ENCODE measurements at places on chromosomes 2 and 18.

- DNase-seq = no peak
Observed at GRCh38 chr2:105737980-105738657, 6.6 kb upstream of the NCK2 start.

DNA sequence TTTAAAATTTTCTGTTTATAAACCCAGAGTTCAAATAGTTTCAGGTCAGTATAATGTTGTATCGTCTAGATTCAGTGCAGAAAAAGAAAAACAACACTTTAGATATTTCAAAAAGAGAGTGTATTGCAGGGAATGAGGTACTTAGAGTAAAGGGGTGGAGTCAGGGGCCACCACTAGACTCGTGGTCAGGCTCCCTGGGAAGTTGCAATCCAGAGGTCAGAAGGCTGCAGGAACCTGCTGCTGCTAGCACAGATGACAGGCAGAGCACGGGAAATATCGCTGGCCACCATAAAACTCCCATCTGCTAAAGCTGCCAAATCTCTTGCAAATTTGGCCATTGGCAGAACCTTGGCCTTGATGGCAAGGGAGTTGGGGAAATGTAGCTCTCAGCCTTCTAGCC, 64.6 kb downstream of the THNSL2 start:
- no peak for DNase-seq

DNA sequence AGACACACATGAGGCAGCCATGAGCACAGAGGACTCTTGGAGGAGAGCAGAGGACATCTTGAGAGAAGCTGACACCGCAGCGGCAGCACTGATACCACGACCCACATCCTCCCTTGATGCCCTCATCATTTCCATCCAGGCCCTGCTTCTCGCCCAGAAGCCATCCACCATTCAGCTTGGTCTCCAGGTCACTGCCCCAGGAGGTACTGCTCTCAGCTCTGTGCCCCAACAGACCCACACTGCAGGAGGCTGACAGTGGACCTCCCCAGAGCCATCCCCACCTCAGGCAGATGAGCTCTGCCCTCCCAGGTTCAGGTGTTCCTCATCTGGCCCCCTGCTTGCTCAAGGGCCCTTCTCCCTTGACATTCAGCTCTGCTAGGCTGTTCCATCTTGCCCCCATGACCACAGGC, 74.9 kb downstream of the ACKR3 start:
- DNase-seq = no peak

DNA sequence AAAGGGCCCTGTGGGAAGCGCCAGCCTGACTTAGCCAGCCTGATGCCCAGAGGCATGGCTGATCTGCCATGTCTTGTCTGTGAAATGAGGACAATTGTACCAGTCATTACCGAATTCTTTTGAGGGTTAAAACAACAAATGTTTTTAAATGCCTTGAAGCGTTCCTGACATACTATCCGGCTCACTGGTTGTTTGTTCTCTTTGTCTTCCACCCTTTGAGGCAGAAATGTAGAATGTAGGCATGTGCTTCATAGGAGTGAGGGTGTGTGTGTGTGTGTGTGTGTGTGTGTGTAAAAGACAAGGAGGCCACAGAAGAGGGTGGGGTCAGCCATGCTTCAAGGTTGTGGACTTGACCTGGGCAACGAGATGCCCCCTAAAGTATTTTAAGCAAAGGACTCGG, 35.5 kb downstream of the TGFBRAP1 start:
- no peak for DNase-seq

GRCh38 chr2:16462958-16463357, 202.7 kb downstream of the CYRIA start:
- no peak for DNase-seq

DNA sequence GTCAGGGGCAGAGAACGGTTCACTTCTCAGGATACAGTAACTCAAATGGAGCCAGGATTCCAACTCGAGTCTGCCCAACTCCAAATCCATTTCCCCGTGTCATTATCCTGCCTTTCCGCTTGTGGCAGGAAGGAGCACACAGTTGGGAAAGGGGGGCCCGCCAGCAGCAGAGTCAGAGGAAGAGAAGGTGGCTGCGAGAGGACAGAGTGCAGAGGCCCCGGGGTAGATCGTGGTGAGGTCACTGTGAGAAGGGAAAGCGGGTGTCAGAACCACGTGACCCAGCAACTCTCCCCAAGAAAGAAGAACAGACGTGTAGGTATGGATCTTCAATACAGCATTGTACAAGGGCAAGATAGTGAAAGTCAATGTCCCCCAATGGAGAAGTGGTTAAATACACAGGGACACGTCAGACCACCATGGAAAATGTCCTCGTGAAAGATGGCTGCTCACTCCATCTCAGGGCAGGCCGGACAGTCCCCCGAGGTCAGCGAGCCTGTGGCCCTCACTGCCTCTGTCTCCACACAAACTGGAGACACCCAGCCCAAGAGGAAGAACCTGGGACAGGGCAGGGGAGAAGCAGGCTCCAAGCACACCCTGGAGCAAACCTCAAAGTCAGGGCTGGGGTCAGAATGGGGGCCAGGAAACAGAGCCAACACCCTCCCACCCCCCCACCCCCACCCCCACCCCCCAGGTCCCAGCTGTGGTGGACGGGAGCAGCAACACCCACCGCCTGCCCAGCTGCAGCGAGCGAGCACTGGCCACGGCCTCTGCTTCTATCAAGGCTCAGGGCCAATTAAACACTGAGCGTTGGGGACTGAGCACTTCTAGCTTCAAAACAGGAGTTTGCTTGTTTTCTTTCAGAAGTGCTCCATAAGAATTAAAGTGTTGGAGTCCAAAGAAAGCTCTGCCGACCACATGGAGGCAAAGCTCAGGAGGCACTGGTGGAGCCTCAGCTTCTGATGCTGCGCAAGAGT, 92.7 kb downstream of the EIPR1 start:
- no peak for DNase-seq

GRCh38 chr2:214436470-214436869, 25.6 kb downstream of the VWC2L start:
- no peak for DNase-seq

- DNase-seq = no peak
Observed at GRCh38 chr18:54873884-54874255, 45.6 kb downstream of the RAB27B start.
